Effector memory CD4-positive, alpha-beta T cell (primary cell): ENCODE measurements at places on chromosomes 11 and 22.

DNA sequence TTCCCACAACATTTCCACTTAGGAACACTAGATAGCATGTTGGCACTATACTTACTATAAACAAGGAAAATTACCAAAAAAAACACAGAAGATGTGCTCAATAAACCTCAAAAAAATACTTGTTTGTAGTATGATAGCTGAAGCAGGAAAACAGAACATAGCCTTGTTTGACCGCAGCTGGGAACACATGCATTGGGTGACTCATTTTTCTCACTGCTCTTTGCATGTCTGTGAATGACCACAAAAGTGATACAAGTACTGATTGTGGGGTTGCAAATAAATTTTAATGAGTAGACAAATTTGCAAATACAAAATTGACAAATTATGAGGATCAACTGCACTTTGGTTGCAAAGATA is 22.8 kb upstream of the GUCY1A2 start:
- no peak for DNase-seq

DNA sequence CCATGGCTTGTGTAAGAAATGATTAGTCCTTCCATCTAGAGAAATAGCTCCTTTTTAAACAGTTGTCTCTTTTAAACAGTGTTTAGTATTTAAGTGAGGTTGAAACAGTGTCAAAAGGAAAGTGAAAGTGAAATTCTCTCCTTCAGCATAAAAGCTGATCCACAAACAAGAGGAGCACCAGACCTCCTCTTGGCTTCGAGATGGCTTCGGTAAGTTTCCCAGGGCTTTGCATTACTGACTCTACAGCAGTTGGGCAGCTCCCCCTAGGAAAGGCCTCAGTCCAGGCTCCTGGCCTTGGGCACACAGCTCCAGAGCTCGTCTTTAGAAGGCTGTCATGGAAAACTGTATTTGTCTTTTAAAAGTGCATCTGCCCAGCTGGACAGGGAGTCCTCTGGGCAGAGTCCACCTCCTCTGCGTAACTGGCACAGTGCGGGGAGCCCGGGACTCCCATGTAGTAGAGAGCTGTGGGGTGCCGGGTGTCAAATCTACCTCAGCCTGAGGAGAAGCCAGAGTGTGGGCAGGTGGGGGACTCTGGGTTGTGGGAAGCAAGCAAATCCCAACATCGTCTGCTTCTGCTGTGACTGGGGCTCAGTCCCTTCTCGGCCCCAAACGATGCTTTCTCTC is at the start of gene PLAAT4:
PLAAT4 (plus strand) TSS at position 140 of the 624 bp plus-strand sequence; CDS start at position 201, 61 bp downstream.
- DNase-seq = peak; percentile 40

GRCh38 chr11:17188675-17189074 is 19.1 kb downstream of the PIK3C2A start:
- DNase-seq = no peak

GRCh38 chr11:114397349-114397982 is 2.8 kb downstream of the C11orf71 start:
- no peak for DNase-seq

GRCh38 chr22:50563413-50564160 is 868 bp upstream of the SYCE3 start:
- DNase-seq = no peak

DNA sequence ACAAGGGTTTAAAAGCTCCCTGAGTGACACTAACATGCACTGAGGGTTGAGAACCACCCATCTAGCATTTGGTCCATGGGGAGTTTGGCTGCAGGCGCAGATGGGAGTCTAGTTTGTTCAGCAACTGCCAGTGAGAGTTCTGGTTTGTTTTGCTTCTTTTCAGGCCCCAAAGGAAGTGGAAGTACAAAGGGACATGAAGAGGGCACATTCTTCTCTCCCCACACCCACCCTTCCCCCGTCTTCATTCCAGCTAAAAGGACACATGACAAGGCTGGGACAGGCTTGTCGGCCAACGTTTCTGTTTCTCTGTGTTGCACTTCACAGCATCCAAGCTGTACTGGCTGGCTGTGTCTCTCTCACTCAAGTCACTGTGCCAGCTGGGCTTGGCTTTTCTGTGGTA is 8.2 kb upstream of the ENDOD1 start:
- DNase-seq = no peak

GRCh38 chr22:28594797-28595462 is 84.7 kb downstream of the TTC28 start:
- no peak for DNase-seq

DNA sequence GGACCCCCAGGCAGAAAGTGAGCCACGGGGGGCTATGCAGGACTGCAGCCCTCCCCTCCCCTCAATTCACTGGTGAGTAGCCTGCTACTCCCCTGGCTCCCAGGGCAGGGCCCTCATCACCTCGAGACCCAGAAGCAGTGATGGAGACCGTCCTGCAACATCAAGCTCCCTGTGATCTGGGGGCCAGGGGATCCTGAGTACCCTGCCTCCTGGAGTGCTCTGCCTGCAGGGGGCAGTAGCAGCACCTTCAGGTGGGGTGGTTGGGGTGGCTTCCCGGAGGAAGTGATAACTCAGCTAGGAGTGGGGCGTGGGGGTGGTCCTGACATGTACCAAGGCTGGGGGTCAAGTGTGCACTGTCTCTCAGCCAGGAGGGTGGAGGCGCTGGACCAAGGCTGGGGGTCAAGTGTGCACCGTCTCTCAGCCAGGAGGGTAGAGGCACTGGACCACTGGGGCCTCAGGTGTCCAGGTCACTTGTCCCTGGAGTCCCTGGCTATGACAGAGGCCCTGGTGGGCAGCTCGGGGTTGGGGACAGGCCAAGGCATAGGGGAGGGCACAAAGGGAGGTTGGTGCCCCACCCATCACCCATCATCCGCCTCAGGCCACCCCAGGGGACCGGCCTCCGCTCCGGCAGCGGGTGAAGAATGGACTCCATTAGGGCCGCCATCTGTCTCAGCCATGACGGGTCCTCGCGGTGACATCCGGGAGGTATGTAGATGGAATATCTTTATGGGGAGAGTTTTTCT is 9.4 kb downstream of the RTN4R start:
- DNase-seq = no peak

DNA sequence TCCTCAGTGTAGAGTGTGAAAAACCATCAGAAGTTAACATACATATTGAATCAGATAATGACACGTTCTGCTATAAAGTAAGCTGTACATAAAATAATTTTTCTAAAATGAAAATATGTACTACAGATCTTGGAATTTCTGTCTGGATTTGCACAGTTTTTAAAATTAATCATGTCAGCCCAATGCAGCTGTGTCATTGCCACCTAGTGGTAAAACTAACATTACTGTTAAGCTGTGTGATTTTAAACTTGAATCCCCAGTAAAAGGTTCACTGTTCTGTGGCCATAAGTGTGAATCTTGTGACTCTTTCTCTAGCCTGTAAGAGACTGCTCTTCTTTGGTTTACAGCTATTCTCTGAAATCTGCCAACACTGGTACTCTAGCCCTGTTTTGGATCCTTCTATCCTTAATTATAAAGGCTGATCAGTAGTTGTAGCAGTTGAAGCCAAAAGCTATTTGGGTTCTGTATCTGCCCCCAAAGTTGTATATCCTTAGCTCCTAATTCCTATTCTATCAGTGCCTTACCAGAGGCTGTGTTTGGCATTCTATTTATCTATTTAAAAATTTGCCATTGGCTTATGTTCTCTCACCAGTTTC is 4.0 kb downstream of the JRKL start:
- no peak for DNase-seq

DNA sequence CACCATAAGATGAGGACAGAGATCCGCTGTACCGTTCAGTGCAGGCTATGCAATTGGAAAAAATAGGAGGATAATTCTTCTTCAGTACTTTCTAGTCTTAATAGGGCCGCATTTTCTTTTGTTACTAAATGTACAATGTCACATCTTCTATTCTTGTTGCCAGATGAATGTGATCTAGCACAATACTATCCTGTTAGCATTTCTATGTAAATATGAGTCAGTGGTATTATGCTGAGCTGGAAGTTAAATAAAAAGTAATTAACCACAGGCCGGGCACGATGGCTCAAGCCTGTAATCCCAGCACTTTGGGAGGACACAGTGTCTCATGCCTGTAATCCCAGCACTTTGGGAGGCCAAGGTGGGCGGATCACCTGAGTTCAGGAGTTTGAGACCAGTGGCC is 24.4 kb upstream of the BIRC3 start:
- no peak for DNase-seq

DNA sequence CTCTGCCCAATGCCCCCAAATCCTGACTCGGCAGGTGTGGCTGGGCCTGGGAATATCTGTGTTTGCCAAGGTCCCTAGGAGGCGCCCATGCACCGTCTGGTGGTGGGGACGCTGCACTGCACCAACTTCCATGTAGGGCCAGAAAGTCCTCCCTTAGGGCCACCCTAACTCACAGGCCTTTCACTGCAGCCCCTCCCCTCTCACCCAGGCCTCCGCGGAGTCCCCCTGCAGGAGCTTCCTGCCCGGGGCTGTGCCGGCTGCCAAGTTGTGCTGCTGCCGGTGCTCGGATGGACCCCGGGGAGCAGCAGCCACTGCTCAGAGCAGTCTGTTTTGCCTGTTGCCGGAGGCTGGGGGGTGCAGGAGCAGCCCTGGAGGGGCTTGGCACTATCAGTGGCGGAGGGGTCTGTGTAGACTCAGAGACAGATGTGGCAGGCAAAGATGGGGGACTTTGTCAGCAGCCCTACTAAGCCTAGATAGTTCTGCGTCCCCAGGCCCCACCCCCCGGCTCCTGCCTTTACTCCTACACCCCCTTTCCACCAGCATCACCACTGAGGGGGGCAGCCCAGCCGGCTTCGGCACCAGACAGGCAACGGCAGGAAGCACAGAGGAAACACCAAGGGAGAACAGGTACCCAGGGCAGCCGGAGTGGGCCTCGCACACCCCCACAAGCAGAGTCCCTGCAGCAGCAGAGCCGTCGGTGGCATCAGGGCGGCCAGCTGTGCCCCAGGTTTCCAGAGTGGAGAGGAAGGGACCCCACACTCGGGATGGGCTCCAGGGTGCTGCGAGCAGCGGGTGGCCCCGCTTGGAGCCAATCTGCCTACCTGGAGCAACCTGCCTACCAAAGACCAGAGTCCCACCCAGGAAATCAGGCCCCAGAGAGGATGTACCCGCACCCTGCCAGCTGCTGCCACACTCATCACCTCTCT is 124.3 kb downstream of the TRIM29 start:
- no peak for DNase-seq

DNA sequence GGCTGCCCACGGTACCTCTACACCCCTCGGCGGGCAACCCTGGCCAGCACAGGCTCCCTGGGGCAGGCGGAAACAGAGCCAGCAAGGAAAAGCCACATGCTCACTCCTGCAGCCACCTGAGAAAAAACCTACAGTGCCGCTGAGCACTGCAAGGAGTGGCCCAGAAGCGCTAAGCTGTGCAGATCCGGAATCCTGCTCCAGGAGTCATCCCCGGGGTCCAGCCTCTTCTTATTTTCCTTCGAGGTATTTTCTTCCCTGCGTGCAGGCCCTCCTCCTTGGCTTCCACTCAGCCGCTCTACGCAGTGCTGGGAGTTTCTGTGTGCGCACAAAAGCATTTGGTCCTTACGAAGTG is 81.0 kb downstream of the TRMU start:
- DNase-seq = no peak
